HS-5 (cell line): ENCODE measurements at places on chromosomes 6 and 20.

- DNase-seq: no peak
These were observed 207.1 kb downstream of the ARID1B start for GRCh38 chr6:156984178-156984738.

DNA sequence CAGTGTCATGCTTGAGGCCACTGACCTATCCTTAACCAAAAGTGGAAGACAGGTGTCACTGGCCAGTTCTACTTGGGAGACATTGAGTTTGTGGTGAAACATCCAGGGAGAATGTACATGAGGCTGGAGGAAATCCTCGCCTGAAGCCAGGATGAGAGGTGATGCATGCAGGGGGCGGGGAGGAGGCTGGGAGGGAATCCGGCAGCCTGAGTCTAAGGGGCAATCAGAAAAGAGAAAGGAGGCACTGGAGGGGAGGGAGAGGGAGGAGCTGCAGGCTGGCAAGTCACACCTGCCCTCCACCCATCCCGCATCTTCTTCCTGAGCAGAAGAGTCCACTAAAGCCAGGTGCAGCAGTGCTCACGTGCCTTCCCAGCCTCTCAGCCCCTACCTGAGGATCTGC is 14.9 kb upstream of the DDO start:
- DNase-seq: no peak

- DNase-seq: no peak
These were observed 22.9 kb downstream of the MTO1 start for GRCh38 chr6:73484438-73484837.

DNA sequence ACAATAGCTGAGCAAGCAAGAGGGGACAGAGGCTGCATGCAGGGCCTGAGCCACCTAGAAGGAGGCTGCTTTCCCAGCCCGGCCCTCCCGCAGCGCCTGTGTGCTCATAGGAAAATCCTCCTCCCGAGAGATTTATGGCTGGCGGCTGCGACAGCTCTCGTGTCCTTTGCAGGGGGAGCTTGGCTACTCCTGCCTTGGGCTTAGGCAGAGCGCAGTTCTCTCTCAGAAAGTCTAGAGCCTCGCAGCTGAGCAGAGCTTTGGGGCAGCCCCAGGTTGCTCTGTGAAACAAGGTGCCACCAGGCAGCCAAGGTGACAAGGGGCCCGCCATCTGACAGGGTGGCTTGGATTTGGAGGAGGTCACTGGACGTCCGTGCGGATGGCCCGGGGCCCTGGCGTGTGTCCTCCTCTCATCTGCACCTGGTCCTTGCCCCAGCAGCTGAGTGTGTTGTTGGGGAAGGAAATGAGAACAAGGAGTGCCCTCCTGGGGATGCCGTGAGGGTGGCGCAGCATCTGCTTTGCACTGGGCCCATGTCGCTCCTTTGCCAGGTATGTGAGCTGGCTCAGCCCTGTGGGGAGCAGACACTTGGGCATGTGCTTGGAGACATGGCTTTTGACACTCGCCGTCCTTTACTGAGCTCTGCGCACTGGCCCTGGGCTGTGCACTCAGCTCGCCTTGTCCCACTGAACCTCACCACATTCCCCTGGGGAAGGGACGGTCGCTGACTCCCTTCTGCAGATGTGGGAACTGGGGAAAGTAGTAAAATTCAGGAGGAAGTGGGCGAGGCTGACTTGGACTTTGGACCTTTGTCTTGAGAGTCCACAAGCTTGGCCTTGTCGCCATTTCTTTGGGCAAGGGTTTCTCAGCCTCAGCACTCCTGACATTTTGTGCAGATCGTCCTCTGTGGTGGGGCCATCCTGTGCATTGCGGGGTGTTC is 41.9 kb downstream of the EDN3 start:
- no peak for DNase-seq

- DNase-seq: no peak
These were observed 42.7 kb upstream of the BLCAP start for GRCh38 chr20:37570419-37570818.

DNA sequence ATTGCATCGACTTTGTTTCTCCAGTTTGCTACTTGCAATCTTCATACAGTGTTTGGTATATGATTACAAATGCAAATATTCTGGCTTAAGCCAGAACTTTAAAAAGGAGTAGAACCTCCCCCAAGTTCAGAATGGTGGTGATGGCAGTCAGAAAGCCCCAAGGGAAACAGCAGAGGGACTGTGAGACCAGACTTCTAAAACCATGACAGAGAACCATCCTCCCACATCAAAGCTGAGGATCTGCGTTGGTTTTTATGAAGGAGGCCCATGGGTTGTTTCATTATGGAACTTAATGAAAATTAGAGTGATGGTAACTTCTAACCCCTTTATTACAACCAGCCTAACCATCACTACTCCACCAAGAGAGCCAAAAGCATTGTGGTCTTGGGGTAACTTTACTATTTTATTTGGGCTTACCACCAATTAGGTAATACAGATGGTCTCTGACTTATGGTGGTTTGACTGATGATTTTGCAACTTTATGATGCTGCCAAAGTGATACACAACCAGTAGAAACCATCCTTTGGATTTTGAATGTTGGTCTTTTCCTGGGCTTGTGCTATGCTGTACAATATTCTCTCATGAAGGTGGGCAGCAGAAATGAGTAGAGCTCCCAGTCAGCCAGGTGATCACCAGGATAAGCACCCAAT is 10.9 kb upstream of the MRS2 start:
- no peak for DNase-seq

GRCh38 chr6:139175389-139175948 is 40.6 kb downstream of the HECA start:
- no peak for DNase-seq

DNA sequence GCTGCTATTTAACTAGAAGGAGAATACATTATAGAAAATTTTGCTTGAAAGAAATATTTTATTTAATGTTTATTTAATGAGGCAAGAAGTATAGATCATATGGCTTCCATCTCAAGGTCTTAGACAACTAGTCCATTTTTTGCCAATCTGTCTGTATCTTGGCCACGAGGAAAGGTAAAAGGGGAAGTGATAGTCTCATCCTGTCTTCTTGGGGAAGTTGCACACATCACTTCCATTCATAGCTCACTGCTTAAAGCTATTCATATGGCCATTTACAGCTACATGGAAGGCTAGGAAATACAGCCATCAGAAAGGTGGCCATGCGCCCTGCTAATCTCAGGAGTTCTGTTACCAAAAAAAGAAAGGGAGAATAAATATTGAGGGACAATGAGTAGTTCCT is 50.8 kb downstream of the METTL24 start:
- DNase-seq: no peak

DNA sequence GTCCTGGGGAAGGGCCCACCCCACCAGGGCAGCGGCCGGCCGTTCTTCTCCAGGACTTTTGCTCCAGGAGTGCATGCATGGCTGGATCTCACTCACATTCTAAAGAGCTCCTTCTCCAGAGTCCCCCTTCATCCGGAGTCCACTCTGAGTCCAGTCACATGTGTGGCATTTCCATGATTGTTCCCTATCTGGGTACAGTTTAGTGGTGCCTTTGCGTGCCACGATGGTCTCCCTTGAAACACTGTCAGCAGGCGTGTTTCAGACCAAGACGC is 20.9 kb downstream of the OSBPL2 start:
- DNase-seq: no peak

DNA sequence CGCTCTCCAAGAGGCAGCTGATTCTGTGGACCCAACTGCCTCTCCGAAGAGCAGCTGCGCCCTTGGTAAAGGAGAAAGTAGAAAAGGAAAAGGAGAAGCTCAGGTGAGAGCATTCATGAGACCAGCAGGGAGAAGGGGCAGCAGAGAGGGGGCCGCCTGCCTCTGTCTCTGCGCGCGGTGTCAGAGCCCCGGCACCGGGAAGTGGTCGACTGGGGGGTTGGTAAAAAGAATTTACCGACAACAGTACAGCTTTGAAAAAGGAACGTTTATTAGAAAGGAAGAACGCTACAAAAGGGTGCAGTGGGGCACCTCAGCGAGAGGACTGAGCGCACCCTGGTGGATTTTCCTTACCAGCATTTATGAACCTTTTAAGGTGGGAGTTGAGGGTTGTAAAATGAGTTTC is 61.9 kb downstream of the GPR6 start:
- no peak for DNase-seq

- DNase-seq: no peak
These were observed 30.8 kb downstream of the BPIFB4 start for GRCh38 chr20:33110147-33110825.

DNA sequence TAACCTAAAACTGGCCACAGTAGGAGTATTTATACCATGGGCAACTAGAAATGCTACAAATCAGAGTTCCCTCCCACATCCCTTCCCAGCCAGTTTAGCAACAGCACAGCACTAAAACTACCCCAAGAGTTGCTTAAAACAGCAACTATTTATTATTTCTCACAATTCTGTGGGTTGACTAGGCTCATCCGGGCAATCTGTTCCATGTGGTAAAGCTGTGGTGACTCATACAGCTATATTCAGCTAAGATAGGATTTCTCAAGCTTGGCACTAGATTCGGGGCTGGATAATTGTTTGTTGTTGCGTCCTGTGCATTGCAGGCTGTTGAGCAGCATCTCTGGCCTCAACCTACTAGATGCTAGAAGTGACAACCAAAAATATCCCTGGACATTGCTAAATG is 8.6 kb upstream of the HECA start:
- peak; percentile 39 for DNase-seq

DNA sequence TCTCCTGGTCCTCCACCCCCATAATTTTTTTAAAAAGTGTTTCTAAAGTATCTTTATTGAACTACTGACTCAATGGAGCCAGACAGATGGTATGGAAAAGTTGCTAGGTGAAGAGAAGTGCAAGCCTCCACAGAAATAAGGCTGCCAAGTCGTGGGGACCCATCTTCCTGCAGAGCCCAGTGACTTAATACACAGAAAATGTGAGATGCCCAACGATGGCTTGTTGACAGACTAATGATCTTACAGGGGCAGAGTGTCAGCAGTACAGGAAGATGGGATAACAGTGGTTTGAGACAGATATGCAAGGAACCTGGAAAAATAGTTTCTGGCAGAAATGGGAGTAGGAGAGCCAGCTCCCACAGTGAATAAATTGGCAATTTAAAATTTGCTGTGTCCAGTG is 43.3 kb downstream of the FYN start:
- DNase-seq: no peak

DNA sequence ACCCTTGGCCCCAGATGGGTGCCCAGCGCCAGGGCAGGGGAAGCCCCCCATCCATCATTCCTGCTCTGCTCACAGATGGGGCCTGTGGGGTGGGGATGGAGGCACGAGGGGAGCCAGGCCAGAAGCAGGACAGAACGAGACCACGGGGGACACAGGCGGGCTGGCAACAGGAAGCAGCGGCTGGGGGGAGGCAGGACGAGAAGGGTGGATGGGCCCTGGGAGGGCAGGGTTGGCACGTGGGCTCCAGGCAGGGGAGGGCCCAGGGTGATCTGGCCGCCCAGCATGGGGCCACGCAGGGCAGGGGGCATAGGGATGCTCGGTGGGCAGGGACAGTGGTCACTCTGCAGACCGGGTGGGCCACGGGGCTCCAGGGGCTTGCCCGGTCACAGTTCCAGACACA is 41.6 kb downstream of the KCNQ2 start:
- no peak for DNase-seq

GRCh38 chr6:37558646-37559045 is 59.0 kb upstream of the CCDC167 start:
- DNase-seq: no peak

GRCh38 chr20:46674253-46675083 is 14.8 kb downstream of the TP53RK start:
- DNase-seq: no peak

DNA sequence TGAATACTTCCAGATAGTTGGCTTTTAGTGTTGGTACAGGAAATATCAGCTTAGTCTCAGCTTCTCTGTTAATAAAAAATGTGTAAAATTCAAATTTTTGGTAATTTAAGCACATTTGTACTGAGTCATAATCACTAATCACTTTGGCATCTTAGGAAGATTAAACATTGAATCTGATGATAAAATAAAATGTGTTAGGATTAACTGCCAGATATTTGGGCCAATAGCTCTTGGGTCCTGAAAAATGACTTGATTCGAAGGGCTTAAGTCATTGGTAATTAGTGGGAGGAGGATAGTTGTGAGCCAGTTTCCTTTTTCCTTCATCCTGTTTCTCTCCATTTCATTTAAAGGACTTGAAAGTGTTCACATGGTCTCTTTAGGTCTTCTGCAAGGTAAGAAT is 426.1 kb downstream of the RFPL4B start:
- peak; percentile 15 for DNase-seq

DNA sequence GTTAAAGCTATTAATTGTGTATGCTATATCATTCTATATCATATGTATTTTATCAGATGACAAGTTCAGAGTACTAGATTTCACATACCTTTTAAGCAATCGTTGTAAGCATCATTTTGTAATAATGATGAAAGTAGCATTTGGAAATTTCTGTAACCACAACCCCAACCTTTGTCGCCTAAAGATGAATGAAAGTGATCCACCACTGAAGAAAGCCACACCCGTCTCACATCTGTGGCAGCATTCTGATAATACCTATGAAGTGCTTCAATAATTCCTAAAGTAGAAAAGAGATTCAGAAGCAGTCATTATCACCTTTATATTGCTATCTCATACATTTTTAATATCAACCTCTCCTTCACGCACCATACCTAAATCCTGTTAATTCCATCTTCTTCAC is 16.6 kb downstream of the ZUP1 start:
- no peak for DNase-seq

GRCh38 chr20:62805155-62805710 is 598 bp downstream of the OGFR start:
- no peak for DNase-seq

- no peak for DNase-seq
These were observed 81.1 kb upstream of the RALGAPA2 start for GRCh38 chr20:20793591-20793990.

DNA sequence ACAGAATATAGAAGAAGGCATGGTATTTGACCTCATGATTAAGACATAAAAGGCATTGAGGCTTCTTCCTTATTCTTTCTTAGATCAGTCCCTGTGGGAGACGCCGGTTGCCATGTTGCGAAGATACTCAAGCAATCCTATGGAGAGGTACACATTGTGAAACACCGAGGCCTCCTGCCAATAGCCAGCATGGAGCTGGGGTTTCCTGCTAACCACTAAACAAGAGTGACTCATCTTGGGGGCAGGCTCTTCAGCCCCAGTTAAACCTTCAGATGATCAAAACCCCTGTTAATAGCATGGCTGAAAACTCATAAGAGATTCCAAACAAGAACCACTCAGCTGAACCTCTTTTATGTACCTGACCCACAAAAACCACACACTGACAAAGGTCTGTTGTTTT is 478.8 kb downstream of the CD83 start:
- peak; percentile 4 for DNase-seq

DNA sequence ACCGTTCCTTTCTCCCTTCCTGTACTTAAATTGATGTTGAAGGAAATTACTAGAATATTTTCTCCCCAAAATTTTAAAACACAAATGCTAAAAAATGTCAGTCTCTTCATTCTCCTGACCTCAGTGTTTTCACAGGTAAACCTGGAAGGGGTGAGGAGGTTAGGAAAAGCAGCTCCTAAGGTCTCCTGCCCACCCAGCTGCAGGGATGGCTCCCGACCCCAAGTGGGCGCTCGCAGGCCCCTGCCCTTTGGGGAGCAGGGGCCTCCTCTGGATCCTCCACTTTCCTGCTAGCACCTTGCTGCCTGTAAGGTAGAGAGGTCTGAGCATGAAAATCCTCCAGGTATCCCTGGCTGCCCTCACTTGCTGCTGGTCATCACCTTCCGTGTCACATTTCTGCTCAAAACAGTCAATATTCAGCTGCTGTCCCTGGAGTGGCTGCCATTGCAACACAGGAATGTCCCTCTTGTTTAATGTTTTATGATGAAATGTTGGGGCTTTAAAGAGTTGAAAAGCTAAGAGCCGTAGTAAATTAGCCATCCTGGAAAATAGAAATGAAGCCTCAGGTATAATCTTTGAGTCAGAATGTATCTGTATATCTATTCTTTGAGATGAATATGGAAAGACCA is 10.9 kb upstream of the HSP90AB1 start:
- no peak for DNase-seq
